ENCODE measurements at places on chromosomes 5 and 9.

DNA sequence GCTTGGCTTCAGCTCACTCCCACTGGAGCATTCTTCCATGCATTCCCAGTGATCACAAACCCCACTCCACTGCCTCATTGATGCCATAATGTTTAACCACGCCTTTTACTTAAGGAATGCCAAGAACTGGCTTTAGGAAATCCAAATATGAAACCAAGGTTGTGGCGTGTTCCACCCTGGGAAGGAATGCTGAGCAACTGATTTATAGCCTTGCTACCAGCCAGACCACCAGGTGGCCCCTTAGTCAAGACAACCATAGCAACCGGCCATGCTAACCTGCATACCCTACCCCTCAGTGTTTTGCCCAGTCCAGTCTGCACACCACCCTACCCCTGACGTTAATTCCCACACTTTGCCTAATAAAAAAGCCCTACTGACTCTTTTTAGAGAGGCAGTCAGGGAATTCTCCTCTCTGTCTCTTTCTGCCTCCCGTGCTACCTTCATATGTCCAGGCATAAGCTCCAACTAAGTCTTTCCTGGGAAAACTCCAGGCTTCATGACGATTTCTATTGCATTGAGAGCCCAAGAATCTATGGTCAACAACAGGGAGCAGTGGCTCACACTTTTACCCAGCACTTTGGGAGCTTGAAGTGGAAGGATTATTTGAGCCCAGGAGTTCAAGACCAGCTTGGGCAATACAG, 27.0 kb upstream of the PRRC2B start:
- DNase-seq = no peak

GRCh38 chr9:109414125-109414785, 83.9 kb downstream of the PTPN3 start:
- no peak for DNase-seq

- no peak for DNase-seq
These were observed 45.7 kb downstream of the BNC2 start for GRCh38 chr9:16824545-16825330.

GRCh38 chr9:98158071-98158831, 34.2 kb downstream of the CORO2A start:
- no peak for DNase-seq

- DNase-seq = no peak
These were observed 21.5 kb downstream of the FAM151B start for GRCh38 chr5:80509362-80509761.

- DNase-seq = no peak
These were observed 109.0 kb downstream of the FRMD3 start for GRCh38 chr9:83429229-83429628.

DNA sequence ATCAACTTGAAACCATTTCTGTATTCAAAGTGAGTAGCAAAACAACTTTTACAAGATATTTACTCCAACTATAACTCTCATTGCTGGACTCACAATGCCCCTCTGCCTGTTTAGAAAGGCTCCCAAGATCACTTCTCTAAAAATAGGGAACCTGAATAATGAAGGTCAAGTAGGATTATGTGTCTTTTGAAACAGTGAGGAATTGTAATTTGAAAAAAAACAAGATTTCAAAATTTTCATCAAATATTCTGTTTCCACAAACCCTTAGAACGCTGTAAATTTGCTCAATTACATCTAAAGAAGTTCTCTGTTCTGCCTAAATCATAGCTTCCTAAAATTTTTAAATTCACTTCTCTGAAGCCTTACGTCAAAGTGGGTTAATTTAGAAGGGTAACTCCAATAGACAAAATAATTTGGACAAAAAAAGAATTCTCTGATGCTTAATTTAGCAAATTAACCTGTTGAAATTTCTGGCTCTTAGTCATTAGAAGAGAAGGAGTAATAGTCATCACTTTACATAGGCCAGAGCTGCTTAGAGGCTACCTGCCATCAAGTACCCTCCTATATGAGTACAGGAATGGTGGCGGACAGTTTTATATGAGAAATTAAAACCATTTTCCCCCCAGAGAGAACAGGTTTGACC, 4.0 kb downstream of the ELL2 start:
- no peak for DNase-seq

DNA sequence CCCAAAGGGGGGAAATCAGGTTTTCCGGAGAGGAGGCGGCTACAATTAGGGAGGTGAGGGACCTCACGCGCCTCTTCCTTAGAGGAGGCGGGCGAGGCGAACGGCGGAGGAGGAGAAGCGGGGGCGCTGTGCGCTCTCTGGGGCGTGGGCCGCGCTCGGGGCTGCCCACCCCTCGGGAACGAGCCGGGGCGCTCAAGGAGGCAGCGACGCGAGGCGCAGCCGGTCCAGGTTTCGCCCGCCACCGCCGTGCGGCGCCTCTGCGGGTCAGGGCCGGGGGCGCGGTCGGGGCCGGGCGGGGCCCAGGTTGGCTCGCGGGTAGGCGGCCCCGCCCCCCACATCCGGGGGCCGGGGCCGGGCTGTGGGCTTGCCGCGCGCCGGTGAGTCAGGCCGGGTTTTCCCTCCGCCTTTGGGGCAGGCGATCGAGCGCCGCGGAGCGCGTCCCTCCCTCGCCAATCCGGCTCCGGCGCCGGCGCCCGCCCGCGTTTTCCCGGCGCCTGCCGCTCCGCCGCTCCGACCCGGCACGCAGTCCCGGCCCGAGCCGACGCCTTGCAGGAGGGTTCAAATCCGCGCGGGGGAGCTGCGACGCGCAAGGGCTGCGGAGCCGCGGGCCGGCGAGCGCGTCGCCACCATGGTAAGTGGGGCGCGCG, at the start of gene N4BP3:
Gene N4BP3, plus strand, starts transcription at position 392 of the 647 bp plus-strand sequence. CDS start 6,052 bp downstream, outside the sequence.
- DNase-seq = peak; percentile 92

DNA sequence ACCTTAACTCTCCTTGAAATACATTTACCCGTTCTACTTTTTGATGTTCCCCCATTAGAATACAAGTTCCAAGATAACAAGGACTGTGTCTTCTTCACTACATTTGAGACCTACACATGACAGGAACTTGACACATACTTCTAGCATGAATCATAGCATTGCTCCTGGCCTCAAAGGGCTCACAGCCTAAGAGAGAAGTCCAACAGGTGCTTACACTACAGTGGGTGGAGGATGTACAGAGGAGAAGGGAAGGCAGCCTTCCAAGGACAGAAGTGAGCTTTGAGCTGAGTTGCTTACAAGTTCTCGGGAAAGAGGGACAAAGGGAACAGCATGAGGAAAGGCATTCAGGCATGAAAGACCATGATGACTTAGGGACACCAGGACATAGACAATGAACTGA, 56.9 kb upstream of the MSX2 start:
- DNase-seq = no peak

- DNase-seq = no peak
These were observed 166.5 kb upstream of the PHYKPL start for GRCh38 chr5:178398901-178399700.

DNA sequence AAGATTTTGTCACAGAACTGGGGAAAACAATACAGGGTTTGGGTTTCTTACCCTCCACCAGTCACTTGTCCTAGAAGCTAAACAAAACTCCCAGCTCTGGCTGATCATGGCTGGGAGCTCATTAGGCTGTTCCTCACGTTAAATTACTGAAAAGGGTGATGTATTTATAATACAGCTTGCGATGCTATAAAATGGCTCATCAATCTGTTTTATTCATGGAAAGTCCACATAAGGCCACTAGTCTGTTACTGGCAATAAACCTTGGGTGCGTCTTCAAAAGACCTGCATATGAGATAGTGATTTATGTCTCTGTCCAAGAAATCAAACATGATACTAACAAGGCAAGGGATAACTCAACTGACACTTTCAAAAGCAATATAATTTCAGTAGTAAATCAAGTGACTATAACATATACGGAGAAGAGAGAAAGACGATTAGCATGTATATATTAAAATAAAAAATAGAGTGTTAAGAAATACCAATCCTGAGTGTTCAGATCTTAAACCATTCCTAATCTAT, 219.0 kb downstream of the BNC2 start:
- DNase-seq = no peak

- no peak for DNase-seq
These were observed 194.1 kb downstream of the GNA14 start for GRCh38 chr9:77453825-77454647.

DNA sequence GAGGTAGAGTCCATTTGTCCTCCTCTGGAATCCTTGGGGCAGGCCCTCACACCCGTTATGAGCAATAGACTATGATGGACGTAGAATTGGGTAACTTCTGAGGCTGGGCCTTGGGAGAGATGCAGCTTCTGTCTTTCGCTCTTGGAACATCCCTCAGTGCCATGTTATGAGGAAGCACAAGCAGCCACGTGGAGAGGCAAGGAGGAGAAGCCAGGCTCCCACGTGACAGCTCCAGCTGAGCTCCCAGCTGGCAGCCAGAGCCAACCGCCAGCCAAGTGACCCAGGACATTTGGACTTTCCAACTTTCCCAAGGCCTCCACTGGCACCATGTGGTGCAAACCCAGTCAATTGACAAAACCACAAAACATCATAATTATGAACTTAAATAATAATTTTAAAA, 43.0 kb upstream of the BOD1 start:
- DNase-seq = no peak

DNA sequence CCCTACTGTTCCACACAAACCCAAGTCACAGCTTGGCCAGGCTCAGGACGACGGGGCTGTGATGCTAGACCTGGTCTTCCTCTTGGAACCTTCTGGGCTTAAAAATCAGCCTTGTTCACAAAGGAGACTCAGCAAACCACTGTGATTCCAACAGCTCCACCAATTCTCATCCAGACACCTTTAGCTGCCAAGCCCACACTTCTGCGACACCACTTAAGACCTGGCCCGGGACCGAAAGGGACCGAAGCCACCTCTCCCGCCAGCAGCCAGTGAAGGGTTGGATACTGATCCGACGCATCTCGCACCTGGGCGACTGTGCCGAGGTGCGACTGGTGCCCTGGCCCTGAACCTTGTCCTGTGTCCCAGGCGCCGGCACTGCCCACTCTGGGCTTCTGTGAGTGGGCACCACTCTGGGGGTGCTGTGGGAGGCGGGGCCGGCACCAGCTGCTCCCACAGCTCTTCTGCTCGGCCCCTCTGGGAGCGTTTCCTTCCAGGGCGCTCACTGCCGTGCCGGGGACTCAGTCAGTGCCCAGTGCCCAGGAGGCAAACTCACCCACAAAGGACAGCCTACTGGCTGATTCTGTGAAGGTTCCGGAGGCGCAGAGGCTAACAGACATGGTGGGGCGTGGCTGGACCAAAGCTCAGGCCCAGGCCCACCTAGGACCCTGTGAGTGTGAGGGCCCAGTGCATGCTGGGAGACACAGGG, 50.9 kb downstream of the EXD3 start:
- DNase-seq = peak; percentile 3

DNA sequence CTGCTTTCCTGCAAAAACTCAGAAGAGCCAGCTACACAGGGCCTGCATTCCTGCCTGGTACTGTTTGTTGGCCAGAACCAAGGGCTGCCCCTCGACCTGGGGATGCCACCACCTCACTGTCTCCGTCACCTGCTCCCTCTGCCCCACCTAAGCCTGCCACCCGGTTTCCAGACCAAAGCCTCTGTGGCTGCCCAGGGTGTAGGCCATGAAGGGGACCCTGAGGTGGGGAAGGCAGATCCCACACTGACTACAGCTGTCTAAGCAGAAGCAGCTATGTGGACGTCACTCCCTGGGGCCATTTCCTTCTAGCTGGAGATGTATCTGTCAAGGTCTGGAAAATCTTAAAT, 35.8 kb downstream of the RASGEF1C start:
- no peak for DNase-seq

DNA sequence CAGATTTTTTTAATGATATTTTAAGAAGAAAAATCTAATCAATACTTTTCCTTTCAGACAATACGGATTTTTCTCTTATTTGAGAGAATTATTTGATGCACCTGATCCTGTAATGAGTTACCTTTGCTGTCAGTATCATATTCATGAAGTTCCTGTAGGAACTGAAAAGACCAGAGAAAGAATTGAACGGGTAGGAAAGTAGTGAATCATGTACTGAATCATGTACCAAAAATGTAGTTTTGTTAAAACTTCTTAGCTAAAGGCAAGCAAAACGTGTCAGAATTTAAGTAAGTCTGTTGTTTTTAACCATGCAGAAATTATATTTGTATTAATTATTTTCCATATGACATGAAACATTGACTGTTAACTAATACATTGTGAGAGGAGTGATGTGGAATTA, 56.6 kb downstream of the SMC5 start:
- DNase-seq = no peak

- no peak for DNase-seq
These were observed 736 bp upstream of the NKD2 start for GRCh38 chr5:1007681-1008450.

- no peak for DNase-seq
These were observed 16.2 kb upstream of the NDUFB6 start for GRCh38 chr9:32589083-32589723.

DNA sequence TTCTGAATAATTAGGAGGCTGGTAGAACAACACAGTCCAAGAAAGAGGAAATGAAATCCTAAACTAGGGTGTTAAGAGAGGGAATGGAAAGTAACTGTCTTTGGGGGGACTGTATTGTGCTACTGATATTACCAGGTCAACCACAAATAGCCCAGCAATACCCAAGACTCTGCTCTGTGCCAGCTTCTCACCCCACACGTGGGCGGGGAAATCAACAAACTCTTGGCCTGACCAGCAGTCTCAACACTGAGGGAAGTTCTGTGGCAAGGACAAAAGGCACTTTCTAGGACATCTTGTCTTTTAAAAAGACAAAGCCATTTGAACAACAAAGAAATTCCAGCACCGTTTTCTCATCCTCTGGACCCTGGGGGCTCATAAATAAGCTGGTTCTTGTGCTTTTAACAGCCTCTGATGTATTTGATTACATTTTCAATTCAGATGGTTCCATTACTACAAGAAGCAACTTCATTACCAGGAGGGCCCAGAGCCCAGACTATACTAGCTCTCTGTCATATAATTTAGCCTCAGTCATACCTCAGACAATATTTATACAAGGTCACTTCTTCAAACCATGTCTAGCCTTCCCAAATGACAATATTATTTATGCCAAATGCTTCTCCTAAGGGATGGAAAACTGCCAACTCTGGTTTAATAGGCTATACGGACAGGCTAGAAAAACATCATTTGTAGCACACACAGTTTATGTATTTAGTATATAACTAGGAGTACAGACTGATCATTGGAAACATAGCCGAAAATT, 297.8 kb downstream of the CWC27 start:
- DNase-seq = no peak

DNA sequence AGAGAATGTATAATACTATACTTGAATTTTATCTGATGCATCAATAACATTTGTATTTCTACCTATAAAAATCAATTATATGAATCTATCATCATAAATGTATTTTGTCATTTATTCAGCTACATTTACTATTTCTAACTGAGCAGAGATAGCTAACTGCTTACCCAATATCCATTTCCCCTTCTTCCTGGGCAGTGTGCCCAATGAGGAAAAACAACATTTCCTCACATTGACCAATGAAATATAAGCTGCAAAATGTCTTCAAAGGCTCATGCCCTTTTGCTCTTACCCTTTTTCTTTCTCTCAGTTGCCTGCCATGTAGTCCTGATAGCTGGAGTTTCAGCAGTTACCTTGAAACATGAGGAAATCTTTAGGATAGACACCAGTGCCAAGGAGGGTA, 385.8 kb upstream of the PCSK5 start:
- no peak for DNase-seq

- no peak for DNase-seq
These were observed 57.6 kb upstream of the GRIN3A start for GRCh38 chr9:101796044-101796443.

- DNase-seq = no peak
These were observed 24.7 kb downstream of the ARL15 start for GRCh38 chr5:54285686-54286085.

- DNase-seq = no peak
These were observed 36.6 kb downstream of the SLC46A2 start for GRCh38 chr9:112853882-112854585.

All from activated CD4-positive, alpha-beta T cell treated with anti-CD3 and anti-CD28 coated beads for 36 hours (primary cell).